Hematopoietic multipotent progenitor cell (in vitro differentiated cells): ENCODE measurements at places on chromosomes 13 and 19.

- no peak for DNase-seq
These were observed 533.4 kb upstream of the NBEA start for GRCh38 chr13:34408640-34409039.

DNA sequence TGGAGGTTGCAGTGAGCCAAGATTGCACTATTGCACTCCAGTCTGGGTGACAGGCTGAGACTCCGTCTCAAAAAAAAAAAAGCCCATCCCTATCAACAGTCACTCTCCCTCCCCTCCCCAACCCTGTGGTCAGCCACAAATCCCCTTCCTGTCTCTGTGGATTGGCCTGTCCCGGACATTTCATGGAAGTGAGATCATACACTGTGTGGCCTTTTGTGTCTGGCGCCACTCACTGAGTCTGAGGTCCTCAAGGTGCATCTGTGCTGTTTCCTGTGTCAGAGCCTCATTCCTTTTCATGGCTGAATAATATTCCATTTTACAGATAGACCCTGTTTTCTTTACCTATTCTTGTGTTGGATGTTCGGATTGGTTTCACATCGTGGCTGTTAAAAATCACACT is 149.5 kb downstream of the PTPRS start:
- no peak for DNase-seq

- DNase-seq: no peak
These were observed 22.0 kb downstream of the DPY19L3 start for GRCh38 chr19:32427536-32427935.

DNA sequence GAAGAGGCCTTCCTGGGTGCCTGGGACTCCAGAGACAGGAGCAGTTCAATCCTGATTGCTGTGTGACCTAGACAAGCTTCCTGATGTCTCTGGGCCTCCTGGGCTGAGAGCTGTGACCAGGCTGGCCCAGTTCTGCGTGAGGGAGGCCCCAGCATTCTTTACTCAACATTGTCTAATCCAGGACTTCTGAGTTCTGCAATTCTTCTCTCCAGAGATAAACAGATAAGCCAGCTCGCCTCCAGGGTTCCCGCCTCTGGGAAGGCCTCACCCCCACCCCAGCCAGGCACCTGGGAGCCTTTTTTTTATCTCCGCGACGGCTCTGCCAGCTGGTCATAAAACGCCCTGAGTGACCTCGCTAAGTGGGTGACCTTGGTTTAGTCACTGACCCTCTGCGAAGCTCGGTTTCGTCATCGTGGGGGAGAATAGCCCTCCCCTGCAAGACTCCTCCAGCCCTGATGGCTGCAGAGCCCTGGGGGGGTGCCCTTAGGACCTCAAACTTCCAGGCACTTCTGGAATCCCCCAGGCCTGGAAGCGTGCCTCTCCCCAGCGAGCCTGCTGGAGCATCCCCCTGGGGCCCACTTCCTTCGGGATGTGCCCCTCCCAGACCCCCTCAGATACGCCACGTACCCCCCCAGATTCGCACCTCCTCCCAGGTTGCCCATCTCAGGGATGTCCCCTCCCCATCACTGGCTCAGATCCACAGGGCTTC is 1.9 kb downstream of the SULT2B1 start:
- DNase-seq: no peak

DNA sequence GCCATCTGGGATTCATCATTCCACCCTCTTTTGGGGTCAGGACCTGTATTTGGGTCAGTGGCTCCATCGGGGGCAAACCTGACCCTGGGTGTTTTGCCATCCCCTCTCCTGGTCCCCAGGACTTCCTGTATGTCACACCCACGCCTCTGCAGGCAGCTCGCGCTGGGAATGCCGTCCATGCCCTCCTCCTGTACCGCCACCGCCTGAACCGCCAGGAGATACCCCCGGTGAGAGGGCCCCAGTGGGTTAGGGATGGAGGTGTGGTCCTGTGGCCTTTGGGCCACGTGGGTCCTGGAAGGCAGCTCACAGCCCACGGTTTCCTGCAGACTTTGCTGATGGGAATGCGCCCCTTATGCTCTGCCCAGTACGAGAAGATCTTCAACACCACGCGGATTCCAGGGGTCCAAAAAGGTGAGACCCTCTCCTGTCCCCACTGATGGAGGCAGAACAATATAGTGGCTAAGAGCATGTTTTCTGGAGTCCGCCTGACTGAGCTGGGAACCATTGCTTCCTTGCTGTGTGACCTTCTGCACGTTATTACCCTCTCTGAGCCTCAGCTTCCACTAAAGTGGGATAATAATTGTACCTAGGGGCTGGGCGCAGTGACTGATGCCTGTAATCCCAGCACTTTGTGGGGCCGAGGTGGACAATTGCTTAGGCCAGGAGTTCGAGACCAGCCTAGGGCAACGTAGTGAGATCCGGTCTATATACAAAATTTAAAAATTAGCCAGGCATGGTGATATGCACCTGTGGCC is 14.1 kb downstream of the CPT1C start:
- no peak for DNase-seq

DNA sequence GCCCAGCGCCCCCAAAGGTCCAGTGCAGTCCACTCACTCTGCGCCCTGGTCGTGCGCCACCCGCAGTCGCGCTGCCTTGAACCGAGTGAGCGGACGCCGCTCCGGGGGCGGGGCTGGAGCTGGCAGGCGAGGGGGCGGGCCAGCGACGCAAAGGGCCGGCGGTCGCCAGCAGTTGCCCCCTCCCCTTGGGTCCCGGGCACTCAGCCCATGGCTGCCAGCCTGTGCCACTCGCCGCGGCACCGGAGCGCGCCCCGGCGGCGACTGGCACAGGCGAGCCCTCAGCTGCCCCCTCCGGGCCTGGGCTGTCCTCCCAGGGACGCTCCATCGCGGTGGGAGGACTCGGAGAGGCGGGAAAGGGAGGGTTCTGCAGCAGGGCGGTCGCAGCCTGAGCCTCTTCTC is at the start of gene S1PR5:
S1PR5 (minus strand) TSS at position 87 of the 399 bp plus-strand sequence. CDS start 2,436 bp downstream, outside the sequence.
- DNase-seq: no peak

- DNase-seq: no peak
These were observed 428.5 kb downstream of the GPC6 start for GRCh38 chr13:93655154-93655553.

DNA sequence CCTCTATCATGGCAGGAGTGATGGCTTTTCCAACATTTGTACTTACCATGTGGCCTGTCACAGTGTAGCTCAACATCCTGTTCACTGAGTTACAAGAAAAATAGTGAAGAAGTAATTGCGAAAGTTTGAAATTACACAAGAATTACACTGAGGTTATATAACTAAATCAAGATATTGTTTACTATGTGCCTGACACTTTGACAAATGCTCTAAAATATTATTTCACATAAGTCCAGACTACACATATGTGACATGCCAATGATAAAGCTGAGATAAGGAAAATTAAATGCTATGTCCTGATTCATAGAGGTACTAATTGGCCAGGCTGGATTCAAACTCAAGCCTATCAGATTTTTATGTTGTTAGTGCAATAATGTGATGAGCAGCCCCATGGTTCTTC is 451.7 kb downstream of the PCDH9 start:
- DNase-seq: no peak

DNA sequence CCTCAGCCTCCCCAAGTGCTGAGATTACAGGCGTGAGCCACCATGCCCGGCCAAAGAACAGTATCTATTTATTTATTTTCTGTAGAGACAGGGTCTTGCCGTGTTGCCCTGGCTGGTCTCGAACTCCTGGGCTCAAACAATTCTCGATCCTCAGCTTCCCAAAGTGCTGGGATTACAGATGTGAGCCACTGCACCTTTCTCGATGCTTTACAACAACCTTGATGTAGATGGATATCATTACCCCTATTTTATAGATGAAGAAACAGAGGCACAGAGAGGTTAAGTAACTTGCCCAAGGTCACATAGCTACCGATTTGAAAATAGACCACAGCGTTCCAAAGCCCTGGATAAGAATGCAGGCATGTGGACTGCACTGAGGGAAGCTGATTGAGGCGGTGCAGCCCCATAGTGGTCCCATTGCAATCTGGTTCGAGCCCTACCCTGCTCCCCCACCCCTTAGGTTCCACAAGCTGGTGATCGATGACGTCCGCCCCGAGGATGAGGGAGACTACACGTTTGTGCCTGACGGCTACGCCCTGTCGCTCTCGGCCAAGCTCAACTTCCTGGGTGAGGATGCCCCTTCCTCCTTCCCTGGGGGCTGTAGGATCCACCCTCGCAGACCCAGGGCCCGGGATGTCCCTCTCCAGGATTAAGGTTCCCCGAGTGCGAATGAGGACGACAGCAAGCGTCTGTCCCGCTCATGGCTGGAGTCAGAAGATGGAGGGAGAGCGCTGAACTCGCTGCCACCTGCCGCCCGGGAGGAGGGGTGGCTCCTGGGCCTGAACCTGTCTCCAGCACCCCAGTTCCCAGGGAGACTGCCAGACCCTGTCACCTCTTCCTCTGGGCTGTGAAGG is 17.9 kb downstream of the MYBPC2 start:
- DNase-seq: no peak

GRCh38 chr19:2582984-2583956 is 107.3 kb downstream of the GADD45B start:
- peak; percentile 11 for DNase-seq

GRCh38 chr19:12194827-12195731 is 32.2 kb downstream of the ZNF136 start:
- peak; percentile 96 for DNase-seq

DNA sequence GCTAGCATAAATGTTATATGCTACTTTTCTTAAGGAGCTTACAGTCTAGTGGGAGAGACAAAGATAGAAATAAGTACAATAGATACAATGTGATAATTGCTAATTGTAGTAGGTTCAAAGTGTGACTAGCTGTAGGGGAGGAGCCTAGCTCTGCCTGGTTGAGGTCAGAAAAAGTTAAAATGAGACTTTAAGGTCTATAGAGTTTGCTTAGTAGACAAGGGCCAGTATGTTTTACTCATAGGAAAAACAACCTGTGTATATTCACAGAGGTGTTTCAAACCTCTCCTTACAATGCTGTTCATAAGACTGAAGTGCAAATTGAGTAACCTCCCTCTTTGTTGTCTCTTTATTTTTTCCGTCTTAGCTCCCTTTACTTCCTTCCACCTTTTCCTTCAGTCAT is 56.1 kb downstream of the PDS5B start:
- no peak for DNase-seq

- no peak for DNase-seq
These were observed 692 bp downstream of the CYP4F2 start for GRCh38 chr19:15897026-15897737.
